ENCODE measurements at places on chromosomes 5 and 9.

GRCh38 chr5:74148321-74148720 lies 492.2 kb downstream of the ENC1 start:
- peak; percentile 30 for DNase-seq

- no peak for DNase-seq
Measured at GRCh38 chr5:59346514-59346913, 547.0 kb downstream of the PDE4D start.

DNA sequence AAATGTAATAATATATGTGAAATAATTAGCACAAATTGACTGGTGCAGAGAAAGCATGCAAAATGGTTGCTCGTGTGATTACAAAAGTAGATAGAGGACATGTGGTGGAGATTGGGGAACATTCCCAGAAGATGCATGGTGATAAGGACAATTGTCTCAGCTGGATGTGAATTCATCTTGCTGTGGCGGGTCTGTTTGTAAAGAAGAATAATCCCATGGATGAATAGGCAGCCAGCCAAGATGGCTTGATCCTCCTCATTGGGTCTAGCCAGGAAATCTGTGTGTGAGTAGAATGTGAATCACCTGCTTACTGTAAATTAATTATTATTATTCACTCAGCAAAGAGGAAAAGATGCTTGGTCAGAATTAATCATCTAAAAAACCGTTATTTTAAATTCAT lies 12.6 kb upstream of the DPYSL3 start:
- no peak for DNase-seq

- no peak for DNase-seq
Measured at GRCh38 chr9:15274425-15274824, 32.6 kb downstream of the TTC39B start.

GRCh38 chr9:13862654-13863053 lies 451.3 kb downstream of the NFIB start:
- DNase-seq = peak; percentile 85

- DNase-seq = no peak
Measured at GRCh38 chr5:138944527-138945322, 69.6 kb upstream of the LRRTM2 start.
